ENCODE measurements at places on chromosomes 3 and 15.

DNA sequence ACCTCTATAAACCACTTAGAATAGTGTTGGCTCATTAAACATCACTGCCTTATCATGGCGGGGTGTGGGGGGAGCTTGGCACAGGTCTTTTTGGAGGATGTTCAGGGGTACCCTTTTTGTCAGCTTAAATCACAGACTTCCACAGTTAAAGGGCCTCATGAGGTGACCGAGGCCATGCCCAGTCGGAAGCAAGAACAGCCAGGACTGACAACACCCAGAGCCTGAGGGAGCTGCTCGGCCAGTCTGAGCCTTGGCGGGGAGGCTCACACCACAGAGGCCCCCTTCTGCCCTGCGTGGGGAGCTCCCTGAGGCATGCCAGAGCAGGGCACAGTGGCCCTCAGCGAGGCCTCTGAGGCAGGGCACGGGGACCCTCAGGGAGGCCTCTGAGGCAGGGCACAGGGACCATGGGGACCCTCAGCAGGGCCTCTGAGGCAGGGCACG lies 49.5 kb downstream of the UMPS start:
- no peak for DNase-seq

DNA sequence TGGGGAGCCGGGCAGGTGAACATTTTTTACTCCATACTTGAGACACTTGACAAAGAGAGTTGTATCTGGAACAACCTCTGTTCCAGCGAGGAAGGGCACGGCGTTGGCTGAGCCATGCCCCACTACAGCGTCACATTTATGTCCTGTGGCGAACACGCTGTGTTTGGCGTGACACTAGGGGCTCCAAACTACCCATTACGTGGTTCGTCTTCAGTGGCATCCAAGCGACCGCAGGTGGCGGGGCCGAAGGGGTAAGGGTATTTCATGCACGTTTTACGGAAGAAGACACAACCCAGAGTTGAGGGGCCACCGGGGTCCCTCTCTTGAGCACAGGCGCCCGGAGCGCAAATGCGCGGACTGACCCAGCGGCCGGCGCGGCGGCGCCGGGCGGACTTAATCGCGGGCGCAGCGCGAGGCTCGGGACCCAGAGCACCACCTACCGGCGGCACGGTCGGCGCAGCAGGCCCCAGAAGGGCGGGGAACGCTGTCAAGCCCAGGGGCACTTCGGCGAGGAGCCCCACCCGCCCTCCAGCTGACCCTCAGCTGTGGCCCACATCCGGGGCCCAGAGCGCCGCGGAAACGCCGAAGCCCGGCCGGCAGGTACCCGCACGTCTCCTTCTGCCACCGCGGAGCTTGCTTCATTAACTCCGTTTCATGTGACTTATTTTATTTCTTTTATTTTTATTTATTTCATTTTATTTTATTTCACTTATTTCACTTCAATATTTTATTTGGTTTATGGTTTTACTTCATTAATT lies 36.4 kb upstream of the TRIM71 start:
- peak; percentile 37 for DNase-seq

- no peak for DNase-seq
Measured at GRCh38 chr3:195059006-195059350, 212.0 kb downstream of the XXYLT1 start.

- DNase-seq: no peak
Measured at GRCh38 chr3:141181196-141181595, 50.4 kb upstream of the PXYLP1 start.

DNA sequence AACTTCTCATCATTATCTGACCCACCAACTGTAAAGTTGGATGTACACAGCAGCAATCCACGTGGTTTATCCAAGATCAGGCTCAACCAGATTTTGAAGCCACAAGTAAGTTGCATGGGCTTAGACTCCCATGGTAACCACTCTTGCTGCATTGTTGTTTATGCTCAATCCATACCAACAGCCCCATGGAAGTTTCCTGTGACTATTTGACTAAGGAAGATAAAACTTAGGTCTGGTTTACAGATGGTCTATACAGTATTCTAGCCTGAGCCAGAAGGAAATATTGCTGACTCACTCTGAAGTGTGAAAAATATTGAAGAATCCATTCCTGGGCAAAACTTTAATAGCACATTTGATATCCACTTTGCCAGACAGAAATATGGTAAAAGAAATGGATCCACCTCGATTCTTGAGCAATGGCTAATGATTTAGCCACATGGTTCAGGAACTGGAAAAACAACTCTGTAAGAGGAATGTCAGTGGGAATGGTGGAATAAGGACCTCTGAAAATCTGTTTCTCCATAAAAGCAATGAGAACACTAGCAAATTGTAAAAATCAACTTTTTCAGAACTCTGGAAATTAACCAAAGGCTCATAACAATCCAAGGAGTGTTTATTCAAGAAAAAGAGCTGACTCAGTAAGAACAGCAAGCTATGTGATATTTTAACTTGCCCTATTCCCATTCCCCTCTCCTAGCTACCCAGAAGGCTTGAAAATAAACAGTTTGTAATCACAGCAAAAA lies 162.9 kb upstream of the STT3B start:
- DNase-seq: no peak

DNA sequence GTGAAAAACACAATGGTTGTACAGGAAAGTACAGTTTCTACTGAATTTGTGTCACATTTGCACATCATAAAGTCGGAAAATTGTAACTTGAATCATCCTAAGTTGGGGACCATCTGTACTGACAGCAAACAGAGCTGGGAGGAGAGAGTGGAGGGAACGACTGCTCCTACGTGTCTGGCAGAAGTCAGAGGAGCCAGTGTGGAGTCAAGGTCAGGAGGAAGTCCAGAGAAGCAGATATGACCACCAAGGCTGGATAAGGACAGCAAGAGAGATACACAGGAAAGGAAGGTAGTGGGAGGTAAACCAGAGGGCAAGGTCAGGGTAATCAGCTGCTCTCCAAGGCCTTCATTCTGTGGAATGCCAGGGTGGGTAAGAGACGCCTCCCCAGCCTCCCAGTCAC lies 2.7 kb upstream of the CILP start:
- DNase-seq: no peak

DNA sequence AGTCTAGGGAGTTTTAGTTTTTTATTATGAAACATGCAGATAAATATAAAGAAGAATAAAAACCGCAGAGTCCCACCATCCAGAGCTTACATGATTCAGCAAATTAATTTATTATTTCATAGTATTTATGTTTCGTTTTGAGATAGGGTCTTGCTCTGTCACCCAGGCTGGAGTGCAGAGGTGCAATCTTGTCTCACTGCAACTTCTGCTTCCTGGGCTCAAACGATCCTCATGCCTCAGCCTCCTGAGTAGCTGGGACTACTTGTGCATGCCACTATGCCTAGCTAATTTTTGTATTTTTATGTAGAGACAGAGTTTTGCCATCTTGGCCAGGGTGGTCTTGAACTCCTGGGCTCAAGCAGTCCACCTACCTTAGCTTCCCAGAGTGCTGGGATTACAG lies 13.6 kb downstream of the RNF13 start:
- DNase-seq: no peak

DNA sequence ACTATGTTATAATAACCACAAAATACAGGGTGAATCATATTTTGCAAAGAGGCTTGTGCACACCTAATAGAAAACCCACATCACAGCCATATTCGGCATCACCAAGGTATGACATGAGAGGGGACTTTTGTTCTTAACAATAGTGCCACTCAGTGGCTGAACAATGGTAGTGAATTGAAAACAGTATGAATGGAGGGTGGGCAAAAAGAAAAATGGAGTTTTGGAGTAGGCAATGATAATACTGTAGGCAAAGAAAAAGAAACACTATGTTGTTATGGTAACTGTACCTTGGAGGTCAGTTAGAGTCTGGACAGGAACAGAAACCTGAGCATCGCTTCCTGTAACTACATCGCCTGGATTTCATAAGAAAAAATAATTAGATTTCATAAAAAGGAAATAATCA lies 348.6 kb downstream of the PLCL2 start:
- no peak for DNase-seq

GRCh38 chr15:28185148-28185895 lies 86.2 kb upstream of the OCA2 start:
- DNase-seq: no peak

GRCh38 chr3:46356276-46356675 lies 2.4 kb downstream of the CCR2 start:
- no peak for DNase-seq

DNA sequence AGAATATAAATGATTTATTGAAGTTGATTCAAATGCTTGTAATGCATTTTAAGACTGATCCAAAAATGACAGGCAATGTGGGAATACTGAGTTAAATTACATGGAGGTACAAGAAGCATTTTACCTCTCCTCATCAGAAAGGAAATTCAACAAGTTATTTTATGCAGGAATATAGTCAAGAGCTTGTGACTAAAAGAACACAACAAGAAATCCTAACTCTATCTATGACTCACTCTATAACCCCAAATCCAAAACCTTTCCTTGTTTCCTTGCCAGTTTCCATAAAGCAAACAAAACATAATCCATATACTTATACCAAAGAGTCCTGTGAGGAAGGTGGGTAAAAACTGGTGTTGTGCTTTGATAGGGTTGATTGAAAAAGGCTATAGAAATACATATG lies 30.8 kb downstream of the SIN3A start:
- DNase-seq: no peak

DNA sequence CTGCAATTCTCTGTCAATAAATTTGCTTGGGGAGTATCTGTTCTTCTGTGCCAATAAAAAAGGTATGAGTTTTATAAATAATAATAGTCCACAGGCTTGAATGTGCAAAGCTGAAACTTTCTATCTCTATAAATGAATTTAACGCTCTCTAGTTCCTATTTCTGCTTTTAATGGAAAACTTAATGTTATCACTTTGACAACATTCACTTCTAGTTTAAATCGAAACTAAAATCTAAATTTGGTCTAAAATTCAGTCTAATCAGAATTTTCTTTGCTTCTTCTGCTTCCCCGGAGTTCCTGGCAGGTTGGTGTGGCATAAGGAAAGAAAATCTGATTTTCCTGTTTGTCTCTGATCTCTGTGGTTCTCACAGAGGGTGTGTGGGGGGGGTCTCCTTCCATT lies 450.1 kb upstream of the TBL1XR1 start:
- DNase-seq: no peak

DNA sequence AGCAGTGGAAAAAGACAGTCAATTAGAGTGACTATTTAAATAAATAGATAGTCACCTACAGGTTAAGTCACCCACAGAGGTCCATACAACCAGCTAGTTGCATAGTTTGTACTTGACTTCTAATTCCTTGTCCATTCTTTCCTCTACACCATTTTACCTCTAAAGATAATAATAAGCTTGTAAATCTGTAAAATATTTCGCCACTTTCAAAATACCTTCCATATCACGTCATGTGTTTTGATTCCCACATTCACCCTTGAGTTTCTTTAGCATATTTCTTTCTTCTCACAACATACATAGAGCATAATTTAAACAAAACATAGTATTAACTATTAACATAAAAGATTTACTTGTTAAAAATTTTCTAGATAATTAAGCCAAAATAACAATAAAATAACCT lies 689.6 kb downstream of the MECOM start:
- no peak for DNase-seq

GRCh38 chr3:31903686-31904431 lies 77.2 kb downstream of the OSBPL10 start:
- no peak for DNase-seq

GRCh38 chr3:59803268-59803667 lies 753.4 kb upstream of the CFAP20DC start:
- DNase-seq: no peak

- no peak for DNase-seq
Measured at GRCh38 chr3:140995881-140996280, 54.2 kb downstream of the SLC25A36 start.

GRCh38 chr3:81268526-81268925 lies 492.9 kb downstream of the GBE1 start:
- DNase-seq: no peak

DNA sequence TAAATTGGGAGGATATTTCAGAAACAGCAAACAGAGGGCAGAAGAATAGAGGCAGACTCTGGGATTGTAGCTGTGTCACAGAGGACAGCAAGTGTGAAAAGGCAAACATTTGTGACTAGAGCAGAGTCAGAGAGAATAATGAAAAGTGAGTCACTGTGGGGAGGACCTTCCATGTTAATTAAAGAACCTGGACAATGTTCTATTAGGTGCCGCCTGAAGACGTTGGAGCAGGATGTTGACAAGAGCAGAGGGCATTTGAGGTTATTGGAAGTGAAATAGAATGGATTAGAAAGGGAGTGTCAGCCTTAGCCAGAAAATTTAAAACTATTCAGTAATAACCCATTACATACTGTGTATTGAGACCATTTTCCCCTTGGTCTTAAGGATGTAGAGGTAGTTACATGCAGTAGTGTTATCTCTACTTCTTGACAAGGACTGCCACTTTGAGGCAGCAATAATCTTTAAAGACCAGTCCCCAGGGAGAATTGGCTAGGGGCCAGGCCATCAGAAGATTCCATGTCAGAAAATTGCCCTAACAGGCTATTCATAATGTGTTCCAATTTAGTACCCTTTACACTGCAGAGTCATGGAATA lies 5.8 kb downstream of the ACKR2 start:
- DNase-seq: no peak

DNA sequence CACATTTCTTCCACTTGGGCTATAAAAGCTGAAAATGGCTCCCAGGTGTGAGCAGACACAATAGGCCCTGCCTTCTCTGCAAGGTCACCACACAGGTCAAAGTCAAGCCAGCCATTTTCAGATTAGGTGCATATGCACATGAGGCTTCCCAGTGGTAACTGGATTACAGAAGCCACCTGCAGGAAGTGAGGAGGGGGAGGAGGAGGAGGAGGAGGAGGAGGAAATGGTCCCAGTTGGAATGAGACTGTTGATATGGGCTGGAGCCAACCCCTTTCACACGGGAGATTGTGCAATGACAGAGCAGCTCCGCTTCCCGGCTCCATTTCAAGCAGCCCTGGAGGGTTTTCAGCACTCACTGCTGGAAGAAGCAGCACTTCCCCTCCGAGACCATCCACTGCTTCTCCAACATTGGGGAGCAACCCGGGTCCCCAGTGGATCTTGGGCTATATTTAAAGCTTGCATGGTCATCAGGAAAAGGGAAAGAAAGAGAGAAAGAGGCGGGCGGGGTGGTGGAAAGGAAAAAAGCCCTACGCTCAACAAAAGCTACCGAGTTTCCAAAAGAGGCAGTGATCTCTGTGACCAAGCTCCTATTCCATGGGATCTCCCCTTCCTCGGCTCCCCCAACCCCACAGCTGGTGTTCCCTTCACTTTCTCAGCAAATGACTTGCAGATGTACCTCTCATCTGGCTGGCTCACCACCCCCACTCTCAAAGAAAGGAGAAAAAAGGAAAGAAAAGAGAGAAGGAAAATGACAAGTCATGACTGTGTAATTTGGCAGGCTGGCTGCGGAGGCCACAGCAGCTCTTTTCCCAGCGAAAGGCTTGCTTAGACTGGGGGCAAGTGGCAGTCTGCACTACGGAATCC lies 58.3 kb downstream of the LRIG1 start:
- no peak for DNase-seq

- no peak for DNase-seq
Measured at GRCh38 chr3:124299831-124300230, 307.9 kb upstream of the ROPN1 start.

Data from activated T-helper 1 cell treated with Interleukin-2 at 50 U/mL for 16 hours (primary cell).